ENCODE measurements at places on chromosomes 12 and 14.

GRCh38 chr12:49966511-49967041, 4.9 kb downstream of the AQP5 start:
- no peak for DNase-seq

- DNase-seq = no peak
Observed at GRCh38 chr14:99688210-99688581, 4.1 kb downstream of the CYP46A1 start.

- no peak for DNase-seq
Observed at GRCh38 chr14:69263771-69264170, 3.8 kb downstream of the GALNT16 start.

- no peak for DNase-seq
Observed at GRCh38 chr14:56881181-56881580, 70.9 kb upstream of the OTX2 start.

GRCh38 chr14:101506211-101506925, 54.9 kb upstream of the DIO3 start:
- DNase-seq = no peak

DNA sequence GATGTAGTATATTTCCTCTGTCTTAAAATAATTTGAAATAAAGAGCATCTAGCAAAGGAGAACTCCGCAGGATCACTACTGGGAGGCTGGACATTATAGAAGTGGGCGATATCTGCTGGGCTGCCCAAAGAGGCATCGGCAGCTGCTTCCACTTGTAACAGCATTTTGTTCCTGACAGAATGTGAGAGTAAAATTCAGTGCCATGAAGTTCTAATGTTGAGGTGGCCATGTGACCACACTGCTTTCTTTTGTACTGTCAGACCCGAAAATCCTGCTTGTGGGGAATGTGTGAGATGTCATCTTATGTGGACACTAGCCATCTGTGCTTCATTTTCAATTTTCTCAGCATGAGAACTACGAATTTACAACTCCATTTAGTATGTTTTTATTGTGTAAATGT, 151.9 kb downstream of the ACSS3 start:
- no peak for DNase-seq

GRCh38 chr12:2667716-2668440, 126.9 kb upstream of the FKBP4 start:
- DNase-seq = no peak

DNA sequence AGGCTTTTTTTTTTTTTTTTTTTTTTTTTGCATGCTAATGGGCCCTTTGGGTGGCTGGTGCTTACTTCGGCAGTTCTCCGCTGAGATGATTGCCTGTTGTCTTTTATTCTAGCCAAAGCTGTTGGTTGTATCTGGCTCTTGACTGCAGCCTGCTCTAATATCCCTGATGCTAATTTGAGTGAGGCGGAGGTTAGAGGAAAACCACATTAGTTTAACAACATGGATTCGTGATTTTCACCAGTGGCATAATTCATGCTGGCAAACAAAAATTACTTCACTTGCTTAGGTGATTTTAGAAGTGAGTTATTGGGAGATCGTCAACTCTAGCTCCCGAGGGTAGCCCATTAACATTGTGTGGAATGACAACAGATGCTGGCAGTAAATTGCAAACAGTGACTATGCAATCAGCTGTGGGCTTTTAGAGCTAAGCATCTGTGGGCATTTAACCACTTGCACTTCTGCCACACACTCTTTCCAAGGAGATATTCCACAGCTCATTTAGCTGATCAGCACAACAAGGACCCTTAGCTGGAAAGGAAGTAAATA, 97.6 kb upstream of the ZDHHC17 start:
- no peak for DNase-seq

- no peak for DNase-seq
Observed at GRCh38 chr14:64265222-64265621, 28.9 kb downstream of the ESR2 start.

GRCh38 chr12:7581046-7581445, 77.5 kb upstream of the CD163 start:
- DNase-seq = no peak

- no peak for DNase-seq
Observed at GRCh38 chr12:88743946-88744685, 163.8 kb upstream of the KITLG start.

DNA sequence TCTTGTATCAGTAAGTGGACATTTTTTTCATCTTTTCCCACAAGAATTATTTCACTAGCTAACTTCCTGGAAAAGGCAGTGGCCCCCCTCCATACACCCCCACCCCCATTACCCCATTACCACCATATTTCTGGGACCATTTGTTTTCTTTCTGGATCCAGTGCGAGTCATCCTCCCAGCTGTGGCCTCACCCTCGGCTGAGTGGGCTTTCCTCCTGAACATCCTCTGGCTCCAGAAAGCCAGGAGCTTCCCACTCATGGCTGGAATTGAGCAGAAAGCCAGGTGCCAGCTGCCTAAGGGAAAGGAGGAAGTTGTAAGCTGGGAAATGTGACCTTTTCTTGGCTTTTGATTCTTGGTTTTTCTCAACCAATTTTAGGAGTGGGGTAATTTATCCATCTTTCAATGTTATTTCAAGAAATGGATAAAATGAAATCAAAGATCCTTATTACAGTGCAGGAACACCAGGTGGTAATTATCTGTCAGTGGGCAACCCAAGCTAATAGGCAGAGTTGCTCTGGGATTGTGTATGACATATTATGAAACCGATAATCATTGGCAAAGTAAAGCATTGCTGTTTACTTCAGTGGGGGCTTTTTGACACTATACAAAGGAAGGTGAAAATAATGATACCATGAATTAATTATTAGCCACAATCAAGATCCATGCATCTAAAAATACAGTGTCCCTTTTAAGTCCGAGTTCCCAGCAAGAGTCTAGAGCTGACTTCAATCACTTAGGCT, 124.6 kb downstream of the KICS2 start:
- DNase-seq = no peak

DNA sequence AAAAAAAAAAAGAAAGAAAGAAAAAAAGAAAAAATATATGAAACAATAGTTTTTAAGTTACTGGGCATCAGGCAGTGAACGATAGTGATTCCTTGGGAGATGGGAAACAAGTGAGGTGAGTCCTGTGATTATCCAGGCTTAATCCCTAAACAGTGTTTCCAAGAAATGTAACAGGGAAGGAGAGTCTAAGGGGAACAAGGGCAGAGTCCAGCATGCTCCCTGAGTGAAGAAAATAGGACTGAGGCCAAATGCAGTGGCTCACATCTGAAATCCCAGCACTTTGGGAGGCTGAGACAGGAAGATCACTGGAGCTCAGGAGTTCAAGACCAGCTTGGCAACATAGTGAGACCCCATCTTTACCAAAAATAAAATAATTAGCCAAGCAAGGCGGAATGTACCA, 40.7 kb downstream of the R3HDM2 start:
- no peak for DNase-seq

- DNase-seq = no peak
Observed at GRCh38 chr12:15899282-15899870, 11.8 kb upstream of the DERA start.

GRCh38 chr12:112031472-112031871, 18.2 kb downstream of the ERP29 start:
- no peak for DNase-seq

- no peak for DNase-seq
Observed at GRCh38 chr12:19220205-19220604, 90.7 kb downstream of the PLEKHA5 start.

GRCh38 chr12:66032739-66033138, 97.8 kb downstream of the LLPH start:
- no peak for DNase-seq

- DNase-seq = no peak
Observed at GRCh38 chr12:27462851-27463250, 16.3 kb downstream of the SMCO2 start.

- no peak for DNase-seq
Observed at GRCh38 chr14:96585672-96586013, 83.5 kb downstream of the PAPOLA start.

DNA sequence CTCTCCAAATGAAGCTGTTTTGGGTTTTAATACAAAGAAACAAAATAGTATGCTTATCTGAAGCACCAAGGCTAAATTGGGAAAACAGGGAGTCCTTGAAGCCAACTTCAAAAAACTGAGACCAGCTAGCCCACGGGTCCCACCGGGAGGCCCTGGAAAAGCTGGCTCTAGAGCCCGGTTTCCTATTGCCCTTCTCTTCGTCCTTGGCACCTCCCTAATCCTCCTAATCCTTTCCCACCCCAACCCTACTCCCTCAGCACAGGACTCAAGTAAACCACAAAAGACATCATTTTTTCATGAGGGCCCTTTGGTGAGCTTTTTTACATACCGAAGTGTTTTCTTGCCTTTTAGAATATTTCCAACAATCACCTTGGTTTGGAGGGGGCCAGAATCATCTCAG, 11.3 kb downstream of the LRRC74A start:
- DNase-seq = no peak

DNA sequence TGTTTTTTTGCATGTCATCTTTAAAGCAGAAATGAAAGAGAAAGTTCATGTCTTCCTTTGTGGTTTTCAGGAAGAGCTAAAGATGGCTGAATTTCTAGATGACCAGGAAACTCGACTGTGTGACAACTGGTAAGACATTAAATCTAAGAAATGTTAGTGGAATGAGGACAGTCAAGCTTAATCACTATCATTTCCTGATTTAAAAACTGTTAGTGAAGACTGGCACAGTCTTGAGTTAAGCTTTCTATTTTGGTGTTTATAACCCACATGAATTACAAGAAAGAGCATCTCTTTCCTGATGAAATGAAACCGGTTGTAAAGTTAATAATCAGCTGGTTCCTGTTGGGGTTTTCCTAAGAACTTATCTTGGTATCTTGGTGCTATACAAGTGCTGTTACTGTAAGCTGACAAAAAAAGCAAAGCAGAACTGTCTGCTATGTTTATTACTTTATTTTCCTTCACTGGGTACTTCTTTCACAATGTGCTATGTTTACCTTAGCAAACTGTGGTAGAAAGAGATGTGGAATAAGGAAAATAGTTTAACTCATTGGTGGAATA, 5.2 kb downstream of the TRAFD1 start:
- no peak for DNase-seq

DNA sequence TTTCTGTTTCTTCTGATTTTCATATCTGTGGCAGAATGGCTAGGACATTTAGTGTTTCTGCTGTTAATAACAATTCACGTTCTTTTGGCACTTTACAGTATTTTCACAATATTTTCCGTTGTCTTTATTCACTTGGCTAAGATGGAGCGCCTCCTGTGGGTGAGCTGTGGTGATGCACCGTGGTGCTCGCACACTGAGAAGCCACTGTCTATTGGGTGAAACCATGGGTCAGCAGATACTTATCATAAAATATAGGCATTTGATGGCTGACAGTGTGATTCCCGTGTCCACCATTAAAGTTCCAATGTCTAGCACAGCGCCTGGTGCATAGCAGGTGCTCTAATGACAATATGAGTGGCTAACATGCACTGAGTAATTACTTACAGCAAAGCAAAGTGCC, 141.8 kb downstream of the VRK1 start:
- DNase-seq = no peak

GRCh38 chr12:76024102-76024781, 7.3 kb downstream of the PHLDA1 start:
- no peak for DNase-seq
